Stimulated activated CD8-positive, alpha-beta memory T cell treated with anti-CD3 and anti-CD28 coated beads, Interleukin-2, amount 100 ng/mL, for 1 hour (primary cell): ENCODE measurements at places on chromosomes 3 and 15.

DNA sequence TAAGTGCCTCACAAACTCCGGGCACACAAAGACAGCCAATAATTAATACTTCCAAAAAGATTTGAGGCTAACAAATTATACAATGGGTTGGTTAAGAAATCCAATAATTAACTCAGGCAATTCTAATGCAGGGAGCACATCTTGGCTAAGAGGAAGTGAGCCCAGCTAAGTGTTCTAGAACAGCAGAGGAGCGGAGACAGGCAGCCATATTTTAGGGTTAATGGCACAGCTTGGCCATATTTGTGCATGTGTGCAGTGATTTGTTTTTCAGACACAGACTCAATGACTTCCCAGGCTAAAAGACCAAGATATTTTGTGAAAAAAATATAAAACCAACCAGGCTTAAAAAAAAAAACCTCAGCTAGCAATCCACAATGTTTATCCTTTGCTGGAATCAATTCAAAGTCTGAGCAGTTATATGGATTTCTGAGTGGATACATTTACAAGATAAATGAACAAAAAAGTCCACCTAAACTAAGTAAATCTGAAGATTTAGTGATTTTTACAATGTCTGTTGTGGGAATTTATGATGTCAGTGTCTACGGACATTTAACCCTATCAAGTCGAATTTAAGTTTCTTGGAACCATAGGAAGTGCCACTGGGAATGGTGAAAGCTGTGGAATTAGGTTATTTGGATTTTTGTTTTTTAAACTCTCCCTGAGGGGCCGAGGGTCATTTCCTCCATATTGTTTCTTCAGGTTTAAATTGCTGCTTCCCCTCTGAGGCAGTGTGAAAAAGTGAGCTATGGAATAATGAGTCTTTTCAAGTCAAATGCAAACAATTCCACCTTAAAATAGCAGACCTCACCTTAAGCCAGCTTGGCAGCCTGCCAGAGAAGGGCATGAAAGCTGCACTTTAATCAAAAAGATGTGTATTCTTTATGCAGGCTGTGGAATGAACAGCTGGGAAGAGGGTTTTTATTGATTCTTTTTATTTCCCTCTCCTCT lies 413.7 kb upstream of the TBL1XR1 start:
- DNase-seq = no peak

- DNase-seq = no peak
These were observed 73.0 kb upstream of the FRMD4B start for GRCh38 chr3:69458803-69459365.

DNA sequence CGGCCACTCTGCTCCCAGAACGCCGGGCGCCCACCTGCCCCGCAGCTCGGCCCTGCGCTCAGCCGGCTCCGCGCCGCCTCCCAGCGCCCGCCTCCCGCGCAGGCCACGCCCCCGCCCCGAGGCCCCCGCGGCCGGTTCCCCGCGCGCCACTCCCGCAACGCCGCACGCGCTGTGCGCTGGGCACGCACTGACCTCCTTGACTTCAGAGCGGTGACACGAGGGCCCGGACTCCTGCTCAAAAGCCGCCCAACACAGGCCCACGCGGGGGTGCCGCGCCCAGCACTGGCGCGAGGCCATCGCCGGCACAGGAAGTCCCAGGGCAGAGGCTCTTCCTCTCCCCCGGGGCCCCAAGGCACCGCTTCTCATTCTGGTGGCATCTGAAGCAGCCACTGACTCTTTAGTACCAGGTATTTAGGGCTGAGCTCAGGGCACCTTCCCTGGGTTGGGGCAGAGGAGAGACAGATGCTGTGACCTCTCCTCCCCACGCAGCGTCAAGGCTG lies 12.4 kb downstream of the TNK2 start:
- DNase-seq = no peak

GRCh38 chr3:124793054-124793739 lies 62.9 kb downstream of the UMPS start:
- no peak for DNase-seq

GRCh38 chr15:51969728-51970127 lies 1.9 kb downstream of the LEO1 start:
- no peak for DNase-seq

GRCh38 chr15:85277847-85278370 lies 102.5 kb upstream of the AKAP13 start:
- no peak for DNase-seq

GRCh38 chr15:63030101-63030551 lies 12.4 kb upstream of the TPM1 start:
- no peak for DNase-seq

GRCh38 chr3:145133281-145133680 lies 1027.7 kb downstream of the PLOD2 start:
- no peak for DNase-seq

DNA sequence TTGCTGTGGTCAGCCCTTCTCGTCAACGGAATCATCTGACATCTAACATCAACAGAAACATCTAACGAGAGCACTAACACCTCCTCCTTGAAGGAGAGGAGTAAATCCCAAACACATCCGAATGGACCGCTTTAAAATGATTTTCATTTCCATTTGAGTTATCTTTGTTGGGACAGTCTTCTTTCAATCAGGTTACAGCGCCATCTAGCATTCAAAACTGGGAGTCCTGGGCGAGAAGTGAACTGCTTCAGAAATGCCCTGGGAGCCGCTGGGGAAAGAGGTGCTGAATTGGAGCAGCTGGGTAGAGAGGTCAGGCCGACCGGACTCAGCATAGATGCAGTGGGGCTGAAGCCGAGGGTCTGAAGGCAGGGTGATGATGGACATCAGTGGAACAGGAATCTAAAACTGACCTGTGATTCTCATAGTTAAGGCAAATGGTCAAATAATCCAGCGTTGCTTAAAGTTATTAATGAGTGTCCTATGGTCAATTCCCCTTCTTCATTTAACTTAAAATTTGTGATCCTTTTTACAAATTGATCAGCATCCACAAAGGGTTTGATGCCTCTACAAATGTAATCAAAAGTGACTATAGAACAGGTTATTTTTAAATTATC lies 170.0 kb upstream of the NDN start:
- DNase-seq = no peak

GRCh38 chr15:79248183-79248582 lies 34.3 kb upstream of the ANKRD34C start:
- DNase-seq = no peak

- no peak for DNase-seq
These were observed 2.8 kb downstream of the FURIN start for GRCh38 chr15:90871139-90871715.

DNA sequence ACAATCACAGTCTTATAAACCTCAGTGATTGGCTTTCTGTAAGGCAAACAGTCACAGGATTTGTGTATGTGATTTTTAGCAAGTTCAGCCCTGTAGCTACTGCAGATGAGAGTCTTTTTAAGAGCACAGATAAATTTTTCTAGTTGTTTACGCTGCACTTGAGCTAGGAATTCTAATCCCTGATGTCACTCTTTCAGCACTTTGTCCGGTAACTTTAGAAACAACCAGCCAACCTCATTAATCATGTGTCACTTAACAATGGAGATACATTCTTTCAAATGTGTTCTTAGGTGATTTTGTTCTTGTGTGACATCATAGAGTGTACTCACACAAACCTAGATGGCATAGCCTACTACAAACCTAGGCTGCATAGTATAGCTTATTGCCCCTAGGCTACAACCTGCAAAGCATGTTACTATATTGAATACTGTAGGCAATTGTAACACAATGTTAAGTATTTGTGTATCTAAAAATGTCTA lies 36.8 kb upstream of the GOLGA6L2 start:
- no peak for DNase-seq

GRCh38 chr15:66721020-66721419 lies 19.0 kb downstream of the SMAD6 start:
- no peak for DNase-seq

- DNase-seq = no peak
These were observed 827.2 kb downstream of the FHIT start for GRCh38 chr3:60424034-60424433.

GRCh38 chr3:59559721-59560435 lies 510.1 kb upstream of the CFAP20DC start:
- DNase-seq = no peak

- no peak for DNase-seq
These were observed 516.0 kb upstream of the IL12A start for GRCh38 chr3:159472611-159473010.

- DNase-seq = no peak
These were observed 50.6 kb upstream of the TBC1D23 start for GRCh38 chr3:100209948-100210771.

DNA sequence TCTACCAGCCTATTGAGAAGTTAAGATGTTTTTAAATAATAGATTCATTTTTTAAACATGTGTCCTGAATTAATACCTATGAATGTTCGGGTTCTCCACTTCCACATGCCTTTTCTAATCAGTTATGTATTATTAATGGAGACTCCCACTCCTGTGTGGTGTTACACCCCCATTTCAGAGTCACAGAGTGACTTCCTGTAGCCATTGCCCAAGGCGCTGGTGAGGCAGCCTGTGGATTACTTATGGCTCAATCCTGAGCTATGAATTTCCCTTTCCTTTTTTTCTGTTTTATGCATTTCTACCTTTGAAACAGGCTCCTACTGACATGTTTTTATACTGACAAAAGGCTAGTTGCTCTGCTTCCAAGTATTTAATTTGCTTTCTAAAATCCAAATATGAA lies 162.3 kb downstream of the GABRG3 start:
- DNase-seq = no peak

- no peak for DNase-seq
These were observed 43.2 kb upstream of the IQSEC1 start for GRCh38 chr3:13116426-13116825.

GRCh38 chr3:134795746-134796280 lies 753 bp downstream of the EPHB1 start:
- no peak for DNase-seq

DNA sequence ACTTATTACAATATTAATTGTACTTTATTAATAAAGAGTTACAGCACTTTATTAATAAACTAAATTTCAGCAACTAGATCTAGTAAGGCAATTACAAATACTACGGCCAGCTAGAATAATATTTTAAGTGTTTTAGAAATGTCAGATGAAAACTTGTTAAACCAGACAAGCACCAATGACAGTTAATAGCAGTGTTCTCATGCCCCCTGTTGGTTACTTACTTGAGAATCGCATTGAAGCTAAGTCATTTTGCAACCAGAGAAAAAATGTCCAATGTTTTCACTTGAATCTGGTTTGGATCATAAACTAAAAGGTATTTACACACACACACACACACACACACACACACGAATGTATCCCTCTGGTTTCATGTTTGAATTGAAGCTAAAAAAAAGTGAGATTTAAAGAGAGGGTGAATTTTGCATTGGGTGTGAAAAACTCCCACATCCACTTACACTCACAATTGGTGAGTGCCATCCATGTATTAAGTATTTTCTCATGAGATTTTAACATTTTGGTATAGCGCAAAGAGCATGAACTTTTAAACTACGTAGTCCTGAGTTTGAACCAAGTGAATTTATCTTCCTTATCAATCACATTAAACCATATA lies 347.7 kb downstream of the ZBBX start:
- no peak for DNase-seq

DNA sequence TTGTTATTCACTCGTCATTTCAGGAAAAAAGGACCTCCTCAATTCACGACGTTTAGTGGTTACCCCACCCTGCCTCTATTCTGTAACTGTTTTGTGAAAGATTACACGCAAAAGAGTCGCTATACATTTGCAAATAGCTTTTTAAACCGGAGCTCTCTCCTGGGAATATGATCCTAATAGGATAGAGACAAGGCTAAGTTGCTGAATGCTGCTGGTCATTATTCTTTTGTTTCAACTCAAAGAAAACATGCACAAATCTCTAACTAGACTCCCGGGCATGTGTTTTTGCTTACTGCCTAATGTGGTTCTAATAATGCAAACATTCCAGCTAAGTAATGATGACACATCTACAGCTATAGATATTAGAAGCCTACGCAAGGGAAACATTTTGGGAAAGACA lies 214.6 kb upstream of the MDFIC2 start:
- DNase-seq = no peak

DNA sequence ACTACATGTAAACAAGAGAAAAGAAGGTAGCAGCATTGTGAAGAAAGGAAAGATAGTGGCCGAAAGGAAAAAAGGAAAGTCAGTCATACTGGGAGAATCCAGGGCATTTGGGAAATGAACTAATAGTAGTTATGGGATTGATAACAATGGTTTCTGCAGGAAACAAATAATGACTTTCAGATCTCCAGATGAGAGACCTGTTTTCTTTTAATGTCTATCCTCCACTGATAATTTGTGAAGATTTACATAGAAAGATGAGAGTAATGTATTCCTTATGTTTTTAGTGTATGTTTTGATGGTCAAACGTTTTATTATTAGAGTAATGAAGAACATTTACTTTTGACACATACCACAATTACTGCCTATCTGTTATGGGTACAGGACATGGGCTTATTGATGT lies 15.0 kb upstream of the ZNF385D start:
- DNase-seq = no peak
